ENCODE measurements at places on chromosomes 7 and 10.

DNA sequence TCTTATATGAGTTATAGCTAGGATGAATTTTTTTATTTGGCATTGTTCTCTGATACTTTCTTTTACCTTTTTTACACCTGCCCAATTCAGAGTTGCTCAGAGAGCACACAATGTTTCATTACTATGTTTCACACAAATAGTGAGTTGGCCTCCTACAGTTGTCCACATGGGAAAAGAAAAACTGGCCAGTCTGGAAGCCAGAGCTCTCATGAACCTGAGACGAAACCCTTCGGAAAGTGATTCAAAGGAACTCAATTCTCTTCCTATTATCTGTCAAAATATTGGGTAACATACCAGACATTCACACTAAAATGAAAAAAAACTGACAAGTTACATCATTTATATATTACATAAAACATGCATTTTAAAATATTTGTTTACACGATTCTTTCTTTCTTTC is 15.3 kb downstream of the SCRN1 start:
- no peak for DNase-seq

DNA sequence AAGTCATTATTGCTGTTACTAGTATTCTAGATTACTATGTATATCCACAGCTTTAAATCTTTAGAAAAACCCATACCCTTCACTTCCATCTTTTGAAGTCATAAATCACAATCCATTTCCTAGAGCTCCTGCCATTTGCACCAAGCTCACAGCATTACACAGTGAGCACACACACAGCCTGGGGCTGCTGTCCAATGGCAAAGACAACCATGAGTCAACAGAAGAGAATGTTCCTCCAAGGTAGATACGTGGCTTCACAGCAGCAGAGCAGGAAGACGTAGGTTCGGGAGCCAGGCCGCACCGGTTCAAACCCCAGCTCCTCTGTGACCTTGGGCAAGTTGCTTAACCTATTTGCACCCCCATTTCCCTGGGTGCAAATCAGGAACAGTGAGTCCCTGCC is 234.6 kb downstream of the DIP2C start:
- no peak for DNase-seq

- DNase-seq = no peak
Observed at GRCh38 chr10:22977751-22978150, 49.9 kb downstream of the ARMC3 start.

DNA sequence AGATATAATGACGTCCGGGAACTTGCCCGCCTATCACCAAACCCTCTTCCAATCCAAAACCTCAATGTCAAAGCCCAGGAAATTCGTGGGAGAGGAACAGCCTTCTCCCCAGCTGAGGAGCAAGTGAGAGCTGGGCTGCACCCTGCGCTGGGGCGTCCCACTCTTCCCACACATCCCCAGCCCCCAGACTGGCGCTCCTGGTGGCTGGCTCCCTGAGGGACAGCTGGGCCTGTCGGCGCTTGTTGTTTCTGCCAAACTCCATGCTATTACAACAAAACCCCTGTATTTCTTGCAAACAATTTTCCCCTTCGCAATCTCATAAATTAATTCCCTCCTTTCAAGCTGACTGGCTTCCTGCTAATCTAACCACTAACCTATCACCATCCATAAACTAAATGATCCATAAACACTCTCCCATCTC is 53.0 kb downstream of the GRID1 start:
- no peak for DNase-seq

DNA sequence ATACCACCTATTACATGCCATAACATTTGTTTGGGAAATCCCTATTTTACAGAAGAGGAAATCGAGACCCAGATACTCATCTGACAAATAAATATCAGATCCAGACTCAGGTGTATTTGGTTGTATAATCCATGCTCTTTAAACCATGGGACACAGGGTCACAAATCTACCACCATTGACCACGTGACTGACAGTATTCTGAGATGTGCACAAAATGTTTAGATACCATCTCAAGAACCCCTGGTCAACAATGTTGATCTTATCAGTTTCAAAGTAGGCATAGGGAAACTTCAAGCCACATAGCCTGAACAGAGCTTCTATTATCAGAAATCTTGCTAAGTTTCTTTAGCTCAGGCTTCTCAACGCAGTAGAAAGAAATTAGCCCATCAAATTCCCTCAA is 93.6 kb downstream of the ICA1 start:
- DNase-seq = no peak

DNA sequence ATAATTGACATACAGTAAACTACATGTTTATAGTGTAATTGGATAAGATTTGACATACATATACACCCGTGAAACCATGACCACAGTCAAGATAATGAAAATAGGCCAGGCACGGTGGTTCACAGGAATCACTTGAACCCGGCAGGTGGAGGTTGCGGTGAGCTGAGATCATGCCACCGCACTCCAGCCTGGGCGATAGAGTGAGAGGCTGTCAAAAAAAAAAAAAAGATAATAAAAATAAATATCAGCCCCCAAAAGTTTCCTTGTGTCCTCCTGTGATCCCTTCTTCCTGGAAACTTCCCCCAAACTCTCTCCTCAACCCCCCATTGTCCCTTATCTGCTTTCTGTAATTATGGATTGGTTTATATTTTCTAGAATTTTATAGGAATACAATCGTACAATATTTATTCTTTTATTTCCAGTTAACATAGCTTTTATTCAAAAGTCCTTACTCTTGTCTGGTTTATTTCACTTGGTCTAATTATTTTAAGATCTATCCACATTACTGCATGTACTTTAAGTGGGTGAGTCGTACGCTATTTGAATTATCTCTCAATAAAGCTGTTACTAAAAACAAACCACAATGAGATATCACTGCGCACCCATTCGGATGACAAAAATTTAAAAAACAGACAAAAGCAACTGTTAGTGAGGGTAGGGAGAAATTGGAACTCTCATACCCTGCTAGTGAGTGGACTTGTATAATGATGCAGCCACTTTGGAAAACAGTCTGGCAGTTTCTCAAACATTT is 30.1 kb upstream of the TNPO3 start:
- DNase-seq = no peak

Data from central memory CD4-positive, alpha-beta T cell (primary cell).